ENCODE measurements at places on chromosomes 1 and 21.
A peak's percentile ranks its signal among the peaks of the same experiment; 100 is the strongest.

- no peak overlapping the region for H3K27ac ChIP-seq
- DNase-seq, result no peak
- no peaks in the 10 kb centered on the region for H3K4me1 ChIP-seq
- no peaks in the 10 kb centered on the region for H3K27me3 ChIP-seq
- H3K4me3 ChIP-seq, result no peak overlapping the region
Measured at GRCh38 chr1:243819438-243819839, 30.6 kb downstream of the AKT3 start.

GRCh38 chr1:29684141-29684540 lies 447.8 kb downstream of the PTPRU start:
- H3K4me1 ChIP-seq, result no peaks in the 10 kb centered on the region
- no peaks in the 10 kb centered on the region for H3K36me3 ChIP-seq
- H3K27ac ChIP-seq, result no peak overlapping the region
- DNase-seq, result no peak
- no peak overlapping the region for H3K4me3 ChIP-seq

GRCh38 chr21:46569081-46569480 lies 35.8 kb downstream of the S100B start:
- no peak overlapping the region for H3K4me3 ChIP-seq
- DNase-seq, result no peak
- H3K4me1 ChIP-seq, result peaks cover 4% of the 10 kb centered on the region
- H3K27ac ChIP-seq, result no peak overlapping the region

GRCh38 chr1:40383095-40383487 lies 9.6 kb downstream of the SMAP2 start:
- H3K4me3 ChIP-seq, result no peak overlapping the region
- no peak for DNase-seq
- H3K27ac ChIP-seq, result peak overlapping the region; percentile 44
- H3K27me3 ChIP-seq, result no peaks in the 10 kb centered on the region
- peaks cover 9% of the 10 kb centered on the region for H3K4me1 ChIP-seq
- no peaks in the 10 kb centered on the region for H3K36me3 ChIP-seq

GRCh38 chr1:228058949-228059633 lies 23.4 kb upstream of the ARF1 start:
- H3K36me3 ChIP-seq, result no peaks in the 10 kb centered on the region
- H3K27me3 ChIP-seq, result peaks cover 60% of the 10 kb centered on the region
- no peak overlapping the region for H3K4me3 ChIP-seq
- H3K27ac ChIP-seq, result no peak overlapping the region

DNA sequence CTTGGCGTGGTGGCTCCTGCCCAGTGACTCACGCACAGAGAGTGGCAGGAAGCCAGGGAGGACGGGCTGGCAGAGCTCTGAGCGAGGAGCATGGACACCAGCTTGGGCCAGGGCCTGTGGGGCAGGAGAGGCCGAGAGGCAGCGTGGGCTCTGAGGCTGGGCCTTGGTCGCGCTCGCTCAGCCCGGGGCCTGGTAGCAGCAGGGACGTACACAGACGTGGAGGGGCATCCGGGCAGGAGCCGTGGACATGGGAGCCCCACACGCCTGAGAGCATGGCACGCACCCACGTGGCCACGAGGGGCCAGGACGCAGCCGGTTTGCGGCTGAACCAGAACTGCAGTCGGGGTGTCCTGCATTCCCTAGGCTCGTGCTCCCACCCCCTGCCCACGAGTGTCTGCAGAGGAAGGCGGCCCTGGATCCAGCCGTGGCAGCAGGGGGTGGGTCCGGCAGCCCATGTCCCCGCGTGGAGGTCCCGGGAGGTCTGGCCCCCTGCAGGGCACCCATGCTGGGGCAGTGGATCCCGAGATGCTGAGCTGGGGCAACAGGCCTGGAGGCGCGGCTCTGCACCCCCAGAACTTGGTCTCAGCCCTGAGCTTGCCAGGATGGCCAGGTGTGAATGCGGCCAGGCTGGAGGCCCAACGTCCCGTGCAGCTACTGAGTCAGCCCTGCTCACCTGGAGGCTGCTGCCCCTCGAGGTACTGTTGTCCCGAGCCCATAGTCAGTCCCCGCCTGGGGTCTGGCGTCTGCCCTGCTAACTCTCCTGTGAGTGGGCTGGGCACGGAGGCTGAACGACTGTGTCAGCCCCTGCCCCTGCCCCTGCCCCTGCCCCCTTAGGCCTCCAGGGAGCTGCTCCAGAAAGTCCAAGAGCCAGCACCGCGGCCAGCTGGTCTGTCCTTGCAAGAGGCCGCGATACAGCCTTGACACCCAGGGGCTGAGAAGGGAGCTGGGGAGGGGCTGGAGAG lies 61.6 kb downstream of the SLX9 start:
- no peaks in the 10 kb centered on the region for H3K27me3 ChIP-seq
- H3K27ac ChIP-seq, result no peak overlapping the region
- DNase-seq, result peak; percentile 80
- H3K36me3 ChIP-seq, result no peaks in the 10 kb centered on the region
- peaks cover 12% of the 10 kb centered on the region for H3K4me1 ChIP-seq

- no peak overlapping the region for H3K27ac ChIP-seq
- H3K4me3 ChIP-seq, result no peak overlapping the region
- H3K36me3 ChIP-seq, result no peaks in the 10 kb centered on the region
- H3K4me1 ChIP-seq, result peaks cover 12% of the 10 kb centered on the region
Measured at GRCh38 chr21:34618941-34619340, 4.0 kb upstream of the RCAN1 start.

GRCh38 chr1:27116697-27117096 lies 38.2 kb downstream of the SLC9A1 start:
- peak; percentile 44 for DNase-seq
- no peak overlapping the region for H3K4me3 ChIP-seq
- H3K27ac ChIP-seq, result peak overlapping the region; percentile 81
- no peaks in the 10 kb centered on the region for H3K36me3 ChIP-seq
- peaks cover 58% of the 10 kb centered on the region for H3K4me1 ChIP-seq
- H3K27me3 ChIP-seq, result no peaks in the 10 kb centered on the region

GRCh38 chr1:220747437-220748088 lies 559 bp upstream of the MTARC2 start:
- DNase-seq, result no peak
- H3K27ac ChIP-seq, result peak overlapping the region; percentile 85
- H3K4me3 ChIP-seq, result peak overlapping the region; percentile 93
- peaks cover 41% of the 10 kb centered on the region for H3K4me1 ChIP-seq
- H3K27me3 ChIP-seq, result no peaks in the 10 kb centered on the region

DNA sequence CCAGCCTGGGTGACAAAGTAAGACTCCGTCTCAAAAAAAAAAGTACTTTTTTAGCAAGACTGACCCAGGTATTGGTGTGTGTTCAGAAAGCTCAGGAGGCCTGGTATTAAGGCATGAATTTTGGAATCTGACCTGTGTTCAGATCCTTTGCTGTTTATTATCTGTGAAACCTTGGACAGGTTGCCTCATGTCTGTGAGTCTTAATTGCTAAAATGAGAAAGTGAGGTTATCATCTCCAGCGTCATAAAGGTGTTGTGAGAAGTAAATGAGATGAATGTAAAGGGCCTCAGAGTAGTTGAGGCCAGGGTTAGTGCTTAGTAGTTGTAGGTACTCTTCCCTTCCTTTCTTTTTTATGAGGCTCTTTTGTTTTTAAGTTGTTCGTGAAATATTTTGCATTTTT lies 2.8 kb downstream of the C1orf50 start:
- DNase-seq, result no peak
- H3K27me3 ChIP-seq, result no peaks in the 10 kb centered on the region
- H3K27ac ChIP-seq, result no peak overlapping the region
- no peaks in the 10 kb centered on the region for H3K36me3 ChIP-seq
- peaks cover 33% of the 10 kb centered on the region for H3K4me1 ChIP-seq

GRCh38 chr1:3004285-3005205 lies 16.7 kb upstream of the ACTRT2 start:
- peaks cover 26% of the 10 kb centered on the region for H3K27me3 ChIP-seq
- no peak overlapping the region for H3K27ac ChIP-seq
- no peak overlapping the region for H3K4me3 ChIP-seq
- DNase-seq, result no peak
- H3K4me1 ChIP-seq, result no peaks in the 10 kb centered on the region

GRCh38 chr1:29124366-29125236 lies 898 bp upstream of the TMEM200B start:
- peak; percentile 22 for DNase-seq
- peak overlapping the region; percentile 65 for H3K4me3 ChIP-seq
- H3K36me3 ChIP-seq, result no peaks in the 10 kb centered on the region
- H3K4me1 ChIP-seq, result peaks cover 22% of the 10 kb centered on the region
- H3K27ac ChIP-seq, result peak overlapping the region; percentile 76
- peaks cover 46% of the 10 kb centered on the region for H3K27me3 ChIP-seq

DNA sequence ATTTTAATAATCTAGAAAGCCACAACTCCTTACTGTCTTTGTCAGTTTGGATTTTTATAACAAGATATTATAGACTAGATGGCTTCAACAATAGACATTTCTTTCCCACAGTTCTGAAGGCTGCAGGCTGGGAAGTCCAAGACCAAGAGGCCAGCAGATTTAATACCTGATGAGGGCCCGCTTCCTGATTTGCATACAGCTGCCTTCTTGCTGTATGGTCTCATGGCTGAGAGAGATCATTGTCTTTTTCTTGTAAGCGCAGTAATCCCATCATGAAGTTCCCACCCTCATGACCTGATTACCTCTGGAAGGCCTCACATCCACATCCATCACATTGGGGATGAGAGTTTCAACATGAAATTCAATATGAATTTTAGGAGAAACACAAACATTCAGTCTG lies 9.8 kb downstream of the RPS6KC1 start:
- DNase-seq, result no peak
- no peak overlapping the region for H3K27ac ChIP-seq
- H3K27me3 ChIP-seq, result no peaks in the 10 kb centered on the region
- H3K36me3 ChIP-seq, result no peaks in the 10 kb centered on the region
- no peaks in the 10 kb centered on the region for H3K4me1 ChIP-seq

GRCh38 chr1:211703812-211704537 lies 28.6 kb upstream of the NEK2 start:
- no peaks in the 10 kb centered on the region for H3K27me3 ChIP-seq
- H3K4me1 ChIP-seq, result no peaks in the 10 kb centered on the region
- H3K36me3 ChIP-seq, result no peaks in the 10 kb centered on the region
- no peak for DNase-seq
- H3K4me3 ChIP-seq, result no peak overlapping the region
- no peak overlapping the region for H3K27ac ChIP-seq

- H3K27me3 ChIP-seq, result no peaks in the 10 kb centered on the region
- no peak for DNase-seq
- no peak overlapping the region for H3K27ac ChIP-seq
Measured at GRCh38 chr1:207405814-207406213, 48.3 kb upstream of the CR2 start.

- H3K27ac ChIP-seq, result peak overlapping the region; percentile 73
- H3K36me3 ChIP-seq, result no peaks in the 10 kb centered on the region
- peak overlapping the region; percentile 74 for H3K4me3 ChIP-seq
- H3K27me3 ChIP-seq, result no peaks in the 10 kb centered on the region
- DNase-seq, result no peak
- H3K4me1 ChIP-seq, result peaks cover 15% of the 10 kb centered on the region
Measured at GRCh38 chr1:34983700-34984355, 1.3 kb downstream of the TMEM35B start.

- H3K4me1 ChIP-seq, result no peaks in the 10 kb centered on the region
- H3K4me3 ChIP-seq, result no peak overlapping the region
- H3K36me3 ChIP-seq, result no peaks in the 10 kb centered on the region
- no peaks in the 10 kb centered on the region for H3K27me3 ChIP-seq
- no peak for DNase-seq
Measured at GRCh38 chr21:40173816-40174215, 306.6 kb downstream of the PCP4 start.

GRCh38 chr1:172293429-172293828 lies 127.1 kb upstream of the C1orf105 start:
- no peak overlapping the region for H3K27ac ChIP-seq
- DNase-seq, result no peak
- no peaks in the 10 kb centered on the region for H3K36me3 ChIP-seq
- H3K4me3 ChIP-seq, result no peak overlapping the region
- no peaks in the 10 kb centered on the region for H3K27me3 ChIP-seq

DNA sequence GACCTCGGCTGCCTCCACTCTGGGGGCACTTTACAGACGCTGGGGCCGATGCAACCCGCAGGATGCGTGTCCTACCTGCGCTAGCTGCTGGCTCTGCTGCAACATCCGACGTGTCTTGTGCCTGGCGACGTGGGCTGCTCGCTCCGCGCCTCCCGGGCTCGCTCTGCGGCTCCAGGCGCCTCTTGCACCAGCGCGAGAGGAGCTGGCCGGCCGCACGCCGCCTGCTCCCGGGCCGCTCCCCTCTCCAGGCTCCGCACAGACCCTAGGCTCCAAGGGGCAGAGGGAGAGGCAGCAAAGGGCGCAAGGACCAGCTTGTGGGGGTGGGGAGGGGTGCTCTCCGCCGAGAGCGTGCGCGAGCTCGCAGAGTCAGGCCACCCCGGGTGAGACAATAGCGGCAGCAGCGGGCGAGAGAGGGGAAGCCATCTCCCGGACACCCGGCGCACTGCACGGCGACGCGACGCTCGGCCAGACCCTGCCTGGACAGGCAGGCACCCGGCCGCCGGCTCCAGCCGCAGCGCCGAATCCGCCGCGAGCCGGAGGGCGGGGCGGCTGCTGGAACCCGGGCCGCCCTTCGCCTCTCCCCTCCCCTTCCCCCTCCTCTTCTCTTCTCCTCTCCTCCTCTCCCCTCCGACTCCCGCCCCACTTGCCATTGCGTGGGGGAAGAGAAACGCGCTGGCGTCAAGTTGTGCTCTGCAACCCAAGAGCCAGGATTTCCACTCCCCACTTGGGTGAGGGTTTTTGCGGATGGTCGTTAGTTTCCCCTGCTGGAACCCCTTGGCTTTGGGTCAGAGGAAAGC lies at the start of gene PIK3C2B:
Gene PIK3C2B (minus strand): TSS at position 525 of the 797 bp plus-strand sequence. CDS start 25,003 bp downstream, outside the sequence.
- H3K4me3 ChIP-seq, result peak within 1 kb of the TSS; percentile 99
- peak within 1 kb of the TSS; percentile 70 for H3K27ac ChIP-seq

DNA sequence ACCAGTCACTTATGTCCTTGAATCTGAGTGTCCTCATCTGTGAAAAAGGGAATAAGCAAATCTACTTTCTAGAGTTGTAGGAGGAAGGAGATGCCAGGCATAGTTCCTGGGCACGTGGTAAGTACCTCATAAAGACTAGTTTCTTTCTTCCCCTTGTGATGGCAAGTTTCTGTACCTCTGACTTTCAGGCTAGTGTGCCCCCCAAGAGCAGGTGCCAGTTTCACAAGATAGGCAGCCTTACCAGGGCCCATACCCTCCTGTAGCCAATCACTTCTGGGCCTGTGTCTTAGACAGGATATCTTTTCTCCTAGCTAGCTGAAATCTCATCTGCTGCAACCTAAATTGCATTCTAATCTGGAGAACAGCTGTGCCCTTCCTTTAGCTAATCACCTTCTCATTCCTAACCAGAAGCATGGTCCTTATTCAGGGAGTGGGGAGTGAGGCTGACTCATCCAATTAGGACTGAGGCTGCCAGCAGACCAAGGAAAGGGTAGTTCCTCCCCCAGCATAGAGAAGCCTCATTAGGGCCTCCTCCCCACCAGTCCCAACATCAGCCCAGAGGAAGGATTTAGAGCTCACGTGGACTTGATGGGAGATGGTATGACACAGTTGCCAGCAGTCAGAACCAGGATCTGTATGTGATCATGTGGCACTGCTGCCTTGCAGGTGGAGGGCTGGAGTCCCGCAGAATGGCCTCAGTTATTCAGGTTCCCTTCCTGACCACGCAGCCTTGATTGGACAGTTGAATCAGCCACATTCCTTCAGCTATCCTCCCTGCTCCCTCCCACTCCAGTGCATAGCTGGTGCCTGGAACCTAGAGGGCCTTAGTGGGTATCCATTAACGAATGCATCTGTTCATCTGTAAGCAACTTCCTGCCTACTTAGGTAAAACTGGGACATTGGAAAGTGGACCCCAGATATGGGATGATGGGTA lies 7.9 kb downstream of the KLHDC8A start:
- peaks cover 21% of the 10 kb centered on the region for H3K27me3 ChIP-seq
- no peak overlapping the region for H3K27ac ChIP-seq
- no peak for DNase-seq
- H3K4me1 ChIP-seq, result peaks cover 7% of the 10 kb centered on the region
- no peaks in the 10 kb centered on the region for H3K36me3 ChIP-seq

- DNase-seq, result no peak
- H3K4me1 ChIP-seq, result no peaks in the 10 kb centered on the region
- H3K4me3 ChIP-seq, result no peak overlapping the region
- H3K27ac ChIP-seq, result no peak overlapping the region
Measured at GRCh38 chr1:202210385-202210784, 16.8 kb downstream of the LGR6 start.

Measured in gastrocnemius medialis (tissue), 4 donors.